Left ventricle myocardium superior (tissue), 1 donor: ENCODE measurements at places on chromosomes 1 and 21. TPM values are rescaled to one million over a fixed set of nuclear protein-coding genes. Genes with fewer than 3 reads are reported as not detected.

- DNase-seq = no peak
Measured at GRCh38 chr1:171245458-171246064, 2.7 kb upstream of the FMO1 start.

DNA sequence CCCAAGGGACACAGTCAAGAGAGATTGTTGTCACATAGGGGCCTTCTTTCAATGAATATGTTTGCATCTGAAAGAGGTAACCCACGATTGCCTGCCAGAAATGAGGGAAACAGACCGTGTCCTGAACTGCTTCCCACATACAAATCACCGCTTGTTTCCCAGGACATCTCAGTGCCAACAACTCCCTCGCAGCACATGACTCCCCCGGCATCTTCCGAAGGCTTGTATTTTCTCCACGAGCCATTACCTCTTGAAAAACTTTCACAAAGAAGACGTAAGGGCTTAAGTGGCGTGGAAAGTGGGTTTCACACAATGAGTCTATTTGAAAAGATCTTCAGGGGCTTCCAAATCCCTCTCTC, 31.6 kb upstream of the PDE9A start:
- DNase-seq = no peak

- no peak for DNase-seq
Measured at GRCh38 chr1:77732090-77732489, 27.6 kb downstream of the USP33 start.

DNA sequence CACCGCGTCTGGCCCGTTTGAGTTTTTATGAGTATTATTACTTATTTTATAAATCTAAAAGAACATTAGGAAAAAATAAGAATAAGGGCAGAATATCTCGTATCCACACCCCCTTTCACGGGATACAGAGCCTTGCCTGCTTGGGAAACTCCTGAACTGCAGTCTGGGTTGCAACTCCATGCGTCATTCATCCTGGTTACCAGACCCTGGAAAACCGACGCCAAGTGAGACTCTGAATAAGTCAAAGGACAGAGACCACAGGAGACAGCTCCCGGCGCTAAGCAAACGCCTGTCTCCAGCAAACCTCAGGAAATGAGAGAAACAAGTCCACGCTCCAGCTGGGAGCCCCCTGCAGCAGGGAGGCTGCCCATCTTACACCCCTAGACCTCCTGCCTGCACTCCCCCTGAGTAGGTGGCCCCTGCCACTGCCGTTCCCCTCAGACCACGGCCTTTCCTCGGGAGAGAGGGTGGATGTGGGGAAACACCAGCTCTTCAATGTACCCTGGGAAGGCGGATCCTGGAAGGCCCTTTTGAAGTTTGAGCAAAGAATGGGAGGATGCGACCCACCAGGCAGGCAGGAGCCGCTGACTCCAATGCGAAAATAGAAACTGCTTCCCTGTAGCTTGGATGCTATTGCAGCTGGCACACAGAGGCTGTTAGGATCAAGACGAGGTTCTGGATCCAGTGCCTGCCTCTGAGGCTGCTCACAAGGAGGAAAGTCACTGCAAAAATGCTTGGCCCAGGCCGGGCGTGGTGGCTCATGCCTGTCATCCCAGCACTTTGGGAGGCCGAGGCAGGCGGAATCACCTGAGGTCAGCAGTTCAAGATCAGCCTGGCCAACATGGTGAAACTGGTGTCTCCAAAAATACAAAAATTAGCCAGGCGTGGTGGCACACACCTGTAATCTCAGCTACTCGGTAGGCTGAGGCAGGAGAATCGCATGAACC, 37.7 kb upstream of the GPR157 start:
- no peak for DNase-seq

GRCh38 chr1:29753244-29753643, 516.9 kb downstream of the PTPRU start:
- no peak for DNase-seq

GRCh38 chr1:101242324-101243050, 5.7 kb downstream of the S1PR1 start:
- no peak for DNase-seq

FHL3 gene
- total RNA-seq = 13.3 TPM

SLC35F3 gene
- total RNA-seq = not detected

ANKRD65 gene
- total RNA-seq = 2.1 TPM

DPT gene
- 35.3 TPM for total RNA-seq

FAM167B gene
- total RNA-seq = 9.1 TPM

GPR37L1 gene
- total RNA-seq = 0.07 TPM
